ENCODE measurements at places on chromosomes 5 and 9.

GRCh38 chr9:3521966-3522365 is 3.8 kb downstream of the RFX3 start:
- DNase-seq = no peak

DNA sequence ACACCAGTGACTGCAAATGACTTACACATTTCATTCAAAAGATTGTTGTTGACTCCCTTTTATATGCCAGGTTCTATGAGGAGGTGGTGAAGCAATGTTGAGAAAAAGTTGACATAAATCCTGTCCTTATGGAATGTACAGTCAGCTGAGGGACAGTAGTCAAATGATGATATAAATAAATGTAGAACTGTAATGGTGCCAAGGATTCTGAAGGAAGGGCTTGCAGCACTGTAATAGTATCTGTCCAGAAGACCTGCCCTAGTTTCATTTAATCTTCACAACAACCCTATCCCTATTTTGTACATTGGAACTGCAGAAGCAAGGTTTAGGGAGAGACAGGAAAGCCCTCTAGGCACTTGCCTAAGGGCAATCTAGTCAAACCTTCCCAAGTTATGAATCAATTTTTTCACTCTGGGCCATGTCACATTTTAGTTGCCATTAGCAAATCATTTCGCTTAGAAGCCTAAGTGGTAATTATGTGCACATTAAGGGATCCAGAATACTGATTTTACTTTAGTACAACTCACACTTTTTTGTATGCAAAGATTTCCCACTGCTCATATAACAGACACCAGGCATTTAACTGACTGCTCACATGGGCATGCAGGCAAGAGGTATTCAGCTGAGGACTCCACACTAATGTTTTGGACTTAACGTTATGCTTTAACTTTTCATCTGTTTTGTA is 34.5 kb upstream of the LIFR start:
- no peak for DNase-seq

DNA sequence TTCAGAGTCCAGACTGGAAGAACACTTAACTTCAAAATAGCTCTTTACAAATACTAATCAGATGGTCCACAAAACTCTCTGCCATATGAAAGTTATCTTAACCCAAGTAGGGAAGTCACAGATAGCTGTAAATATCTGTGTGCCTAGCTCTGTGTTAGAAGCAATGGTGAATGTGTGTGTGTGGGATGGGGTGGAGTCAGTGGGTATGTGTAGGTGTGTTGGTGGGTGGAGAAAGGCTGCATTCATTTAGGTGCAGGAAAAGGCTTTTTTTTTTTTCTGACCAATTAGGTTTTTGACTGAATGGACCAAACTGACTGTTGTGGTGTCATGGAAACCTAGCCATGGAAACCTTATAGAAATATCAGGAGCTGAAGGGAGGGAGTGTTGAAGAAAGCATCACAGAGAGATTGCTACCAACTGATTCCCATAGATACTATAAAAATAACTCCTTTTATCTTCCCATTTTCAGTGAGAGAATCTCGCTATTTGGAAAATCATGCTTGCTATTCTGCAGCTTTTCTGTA is 156.2 kb upstream of the NR3C1 start:
- no peak for DNase-seq

- no peak for DNase-seq
These were observed 64.5 kb downstream of the SLF1 start for GRCh38 chr5:94682814-94683520.

DNA sequence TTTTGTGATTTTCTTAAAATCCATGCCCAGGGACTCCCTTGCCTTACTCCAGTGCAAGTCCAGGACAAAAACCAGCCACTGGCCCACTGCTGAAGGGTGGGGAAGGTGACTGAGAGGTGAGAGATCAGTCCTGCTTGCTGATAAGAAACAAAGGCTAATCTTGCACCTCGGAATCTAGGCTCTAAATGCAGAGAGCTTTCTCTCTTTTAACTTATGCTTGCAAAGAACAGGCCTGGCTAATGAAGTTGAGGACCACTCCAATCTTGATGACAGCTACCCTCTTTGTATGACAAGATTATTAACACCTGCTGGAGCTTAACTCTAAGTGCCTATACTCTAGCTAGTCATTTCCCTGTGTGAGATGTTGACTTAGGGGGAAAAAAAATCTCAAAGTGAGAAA is 8.8 kb downstream of the TLE1 start:
- DNase-seq = no peak

DNA sequence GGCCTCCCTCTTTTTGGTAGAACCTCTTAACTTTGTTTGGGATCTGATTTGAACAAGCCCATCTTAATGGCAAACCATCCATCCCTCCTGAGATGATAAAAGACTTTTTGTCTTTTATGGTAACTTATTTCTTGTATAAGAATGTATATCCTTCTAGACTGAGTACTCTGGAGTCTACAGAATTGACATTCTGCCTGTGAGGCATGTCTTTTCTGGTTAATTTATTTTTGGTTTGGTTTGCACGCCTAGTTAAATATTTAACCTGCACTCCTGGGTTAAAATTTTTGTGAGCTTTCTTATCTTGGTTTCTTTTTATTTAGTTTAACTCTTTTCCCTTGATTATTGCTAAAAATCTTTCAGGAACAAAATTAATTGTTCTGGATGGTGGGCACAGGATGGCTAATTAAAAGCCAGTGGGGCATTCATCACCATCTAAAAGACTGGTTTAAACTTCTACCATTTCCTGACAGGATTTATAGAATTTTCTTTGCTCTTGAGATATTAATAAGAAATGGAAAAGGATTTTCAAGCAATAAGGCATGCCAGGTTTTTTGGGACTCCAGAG is 50.3 kb downstream of the PHAX start:
- no peak for DNase-seq

DNA sequence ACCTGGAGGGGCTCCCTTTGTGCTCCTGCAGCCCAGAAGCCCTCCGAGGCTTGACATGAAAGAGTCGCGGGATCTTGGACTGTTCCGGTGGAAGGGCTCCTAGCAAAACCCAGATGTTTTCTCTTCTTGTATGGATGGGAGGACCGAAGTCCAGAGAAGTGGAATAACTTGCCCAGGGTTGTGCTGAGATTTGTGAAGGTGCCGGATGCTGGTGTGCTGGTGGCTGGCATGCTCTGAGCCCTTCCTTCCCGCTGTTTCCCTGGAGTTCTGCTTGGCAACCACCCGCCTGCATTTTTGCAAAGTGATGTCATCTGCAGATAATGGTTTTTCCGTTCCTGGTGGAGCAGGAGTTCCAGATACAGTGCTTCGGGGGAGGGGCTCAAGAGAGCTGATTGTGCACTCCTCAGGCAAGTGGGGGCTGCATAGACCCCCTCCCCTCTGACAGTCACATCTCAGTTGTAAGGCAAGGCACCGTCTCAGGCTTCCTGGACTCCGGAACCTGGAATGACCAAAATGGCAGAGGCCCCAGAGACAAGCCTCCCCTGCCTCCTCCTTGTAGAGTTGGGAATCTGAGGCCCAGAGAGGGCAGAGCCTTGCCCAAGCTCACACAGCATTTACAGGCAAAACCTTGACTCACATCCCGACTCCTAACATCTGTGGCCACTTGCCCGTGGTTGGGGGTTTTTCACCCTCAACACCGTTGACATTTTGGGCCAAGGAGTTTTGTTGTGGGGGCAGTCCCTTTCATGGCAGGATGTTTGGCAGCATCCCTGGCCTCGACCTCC is 157.0 kb downstream of the RGS3 start:
- no peak for DNase-seq

DNA sequence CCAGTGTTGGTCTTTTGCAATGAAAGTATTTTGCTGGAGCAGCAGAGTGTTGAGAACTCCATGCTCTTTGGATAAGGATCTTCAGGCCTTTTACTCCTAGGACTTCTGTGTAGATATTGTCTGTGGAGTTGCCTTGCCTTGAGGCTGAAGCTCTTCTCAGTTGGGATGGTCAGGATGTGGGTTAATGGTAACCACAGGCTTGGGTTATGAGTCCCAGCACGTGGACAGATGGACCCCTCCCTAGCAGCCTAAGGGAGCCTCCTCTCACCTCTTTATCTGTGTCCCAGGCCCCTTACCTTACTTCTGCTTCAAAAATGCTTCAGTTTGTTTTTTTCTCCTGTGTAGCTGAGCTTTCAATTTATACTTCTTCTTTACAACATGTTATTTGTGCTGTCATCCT is 109.9 kb downstream of the MEGF10 start:
- DNase-seq = no peak

- DNase-seq = no peak
These were observed 186.7 kb downstream of the SYK start for GRCh38 chr9:90988318-90988717.

- no peak for DNase-seq
These were observed 16.2 kb downstream of the PGGT1B start for GRCh38 chr5:115246361-115246991.

DNA sequence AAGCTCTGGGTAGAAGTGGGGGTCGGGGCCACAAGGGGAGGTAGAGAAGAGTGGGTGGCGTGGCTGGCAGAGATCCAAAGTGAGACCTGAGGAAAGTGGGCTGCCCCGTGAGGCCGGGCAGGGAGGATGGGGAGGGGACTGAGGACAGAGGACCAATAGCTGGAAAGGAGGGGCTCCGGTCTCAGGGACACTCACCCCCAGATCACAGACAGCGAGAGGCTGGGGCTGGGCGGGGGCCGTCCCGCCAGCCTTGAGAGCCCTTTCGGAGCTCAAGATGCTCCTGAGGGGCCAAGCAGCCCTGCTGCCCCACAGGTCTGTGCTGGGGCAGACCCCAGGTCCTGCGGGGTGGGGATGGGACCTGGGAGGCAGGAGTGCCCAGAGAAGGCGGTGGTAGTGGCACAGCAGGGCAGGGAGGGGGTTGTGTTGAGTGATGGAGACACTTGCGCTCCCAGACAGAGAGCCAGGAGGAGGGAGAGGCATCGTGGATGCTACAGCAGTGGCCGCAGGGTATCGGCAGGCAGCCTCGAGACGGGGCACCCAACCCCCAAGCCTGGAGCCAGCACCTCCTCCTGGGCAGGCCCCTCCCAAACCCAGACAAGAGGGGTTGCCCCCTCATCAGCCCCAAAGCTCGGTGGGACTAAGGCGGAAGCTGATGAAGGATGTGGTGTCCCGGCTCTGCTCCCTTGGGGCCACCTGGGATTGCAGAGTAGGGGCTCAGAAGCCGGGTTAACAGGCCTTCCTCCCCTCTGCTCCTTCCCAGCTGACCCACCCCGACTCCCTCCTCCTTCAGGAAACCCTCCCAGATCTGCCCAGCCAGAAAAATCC is 3.4 kb downstream of the SARDH start:
- no peak for DNase-seq

DNA sequence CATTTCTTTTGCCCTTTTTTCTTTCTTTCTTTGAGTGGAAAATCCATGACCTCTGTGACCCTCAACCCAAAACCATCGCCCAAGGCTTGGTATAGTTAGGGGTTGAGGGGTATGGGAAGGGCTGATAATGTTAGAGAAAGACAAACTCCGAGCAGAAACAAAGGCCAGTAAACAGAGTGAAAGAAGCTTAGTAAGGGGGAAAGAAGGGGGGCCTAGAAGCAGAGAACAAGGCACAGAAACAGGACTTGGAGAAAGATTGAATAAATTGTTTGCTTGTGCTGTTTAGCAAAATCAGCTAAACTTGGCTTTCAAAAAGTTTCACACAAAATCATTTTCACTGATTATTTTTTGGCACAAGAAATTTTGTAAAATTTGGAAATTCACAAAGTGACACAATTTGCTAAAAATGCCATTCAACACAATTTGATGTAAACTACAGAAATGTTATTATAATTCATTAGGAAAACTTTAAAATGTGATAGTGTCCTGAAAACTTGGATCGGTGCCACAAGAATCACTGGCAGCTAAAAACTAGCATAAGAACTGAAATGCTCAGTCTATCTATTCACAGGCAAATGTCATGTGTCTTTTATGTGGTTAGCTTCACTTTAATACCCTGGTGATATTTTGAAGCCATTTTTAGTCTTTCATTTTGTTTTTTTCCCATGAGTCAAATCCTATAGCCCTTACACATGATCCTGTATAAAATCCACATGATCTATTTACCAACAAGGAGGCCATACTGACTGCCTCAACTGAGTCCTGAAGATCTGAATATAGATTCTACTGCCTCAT is 276.4 kb downstream of the NR2F1-AS1 start:
- no peak for DNase-seq

DNA sequence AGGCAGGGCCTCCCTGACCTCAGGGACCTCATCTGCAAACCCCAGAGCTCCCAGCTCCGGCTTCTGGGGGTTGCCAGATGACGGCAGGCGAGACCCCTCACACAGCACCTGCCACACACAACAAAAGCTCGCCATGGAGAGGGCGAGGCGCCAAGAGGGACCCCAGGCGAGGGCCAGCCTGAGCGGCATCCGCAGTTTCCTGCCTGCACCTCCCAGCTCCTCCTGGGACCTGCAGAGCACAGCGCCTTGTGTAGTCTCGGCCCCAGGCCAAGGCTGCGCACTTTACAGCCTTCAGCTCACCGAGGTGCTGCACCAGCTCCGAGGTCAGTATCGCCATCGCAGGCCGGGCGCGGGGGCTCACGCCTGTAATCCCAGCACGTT is 82.4 kb upstream of the ADAMTS2 start:
- DNase-seq = no peak

DNA sequence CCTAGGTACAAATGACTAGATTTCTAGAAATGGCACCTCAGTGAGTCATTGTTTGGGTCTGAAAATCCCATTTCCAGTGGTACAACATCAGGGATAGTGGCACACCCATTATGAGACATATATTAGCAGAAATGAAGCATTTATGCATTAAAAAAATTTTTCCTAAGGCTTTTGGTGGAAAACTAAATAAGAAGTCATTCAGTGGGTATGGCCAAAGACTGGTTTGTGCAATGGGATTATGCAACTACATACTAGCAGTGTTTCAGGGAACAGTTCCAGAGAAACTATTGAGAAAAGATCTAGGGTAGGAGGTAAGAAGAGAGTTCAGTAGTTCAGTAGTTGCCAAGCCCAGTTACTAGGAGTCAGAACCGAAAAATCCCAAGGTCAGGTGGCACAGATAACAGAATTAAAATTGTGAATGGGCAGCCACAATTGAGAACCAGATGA is 106.5 kb upstream of the HAPLN1 start:
- DNase-seq = no peak

- no peak for DNase-seq
These were observed 163.2 kb downstream of the DAB2IP start for GRCh38 chr9:121814594-121814993.

GRCh38 chr9:120918931-120919842 is 7.4 kb downstream of the TRAF1 start:
- no peak for DNase-seq

DNA sequence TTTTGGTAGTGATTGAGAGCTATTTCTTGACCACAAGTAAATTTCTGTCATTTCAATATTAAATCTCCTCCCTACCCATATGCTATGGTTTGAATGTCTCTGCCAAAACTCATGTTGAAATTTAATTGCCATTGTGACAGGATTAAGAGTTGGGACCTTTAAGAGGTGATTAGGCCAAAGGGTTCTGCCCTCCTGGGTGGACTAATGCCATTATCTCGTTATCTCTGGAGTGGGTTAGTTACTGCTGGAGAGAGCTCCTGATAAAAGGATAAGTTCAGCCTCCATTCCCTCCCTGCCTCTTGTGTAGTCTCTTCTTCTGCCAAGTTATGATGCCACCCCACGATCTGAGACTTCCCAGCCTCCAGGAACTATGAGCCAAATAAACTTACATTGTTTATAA is 3.6 kb upstream of the DRD1 start:
- no peak for DNase-seq
